ENCODE measurements at places on chromosomes 12 and 14.

GRCh38 chr12:110591451-110592051 lies 8.4 kb upstream of the PPTC7 start:
- no peak for DNase-seq

GRCh38 chr14:76115010-76115422 lies 36.7 kb upstream of the GPATCH2L start:
- DNase-seq, result no peak

- DNase-seq, result no peak
Measured at GRCh38 chr14:27096091-27096490, 498.3 kb upstream of the NOVA1 start.

- no peak for DNase-seq
Measured at GRCh38 chr14:31933716-31934115, 143.4 kb upstream of the ARHGAP5 start.

DNA sequence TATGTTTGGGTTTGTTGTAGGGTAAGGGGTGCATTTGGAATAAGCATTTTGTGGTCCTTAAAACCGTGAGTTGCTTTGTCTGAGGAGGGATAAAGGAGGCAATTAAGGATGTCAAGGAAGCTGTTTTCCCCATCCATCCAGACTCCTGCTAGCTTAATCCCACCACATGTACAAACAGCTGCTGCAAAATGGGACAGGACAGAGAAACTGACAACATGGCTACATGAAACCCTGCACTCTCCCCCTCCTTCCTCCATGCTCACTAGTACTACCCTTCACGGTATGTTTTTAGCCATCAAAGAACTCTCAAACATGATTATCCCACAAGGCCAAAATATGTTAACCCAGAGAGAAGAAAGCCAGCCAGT lies 20.6 kb downstream of the ST8SIA1 start:
- no peak for DNase-seq

DNA sequence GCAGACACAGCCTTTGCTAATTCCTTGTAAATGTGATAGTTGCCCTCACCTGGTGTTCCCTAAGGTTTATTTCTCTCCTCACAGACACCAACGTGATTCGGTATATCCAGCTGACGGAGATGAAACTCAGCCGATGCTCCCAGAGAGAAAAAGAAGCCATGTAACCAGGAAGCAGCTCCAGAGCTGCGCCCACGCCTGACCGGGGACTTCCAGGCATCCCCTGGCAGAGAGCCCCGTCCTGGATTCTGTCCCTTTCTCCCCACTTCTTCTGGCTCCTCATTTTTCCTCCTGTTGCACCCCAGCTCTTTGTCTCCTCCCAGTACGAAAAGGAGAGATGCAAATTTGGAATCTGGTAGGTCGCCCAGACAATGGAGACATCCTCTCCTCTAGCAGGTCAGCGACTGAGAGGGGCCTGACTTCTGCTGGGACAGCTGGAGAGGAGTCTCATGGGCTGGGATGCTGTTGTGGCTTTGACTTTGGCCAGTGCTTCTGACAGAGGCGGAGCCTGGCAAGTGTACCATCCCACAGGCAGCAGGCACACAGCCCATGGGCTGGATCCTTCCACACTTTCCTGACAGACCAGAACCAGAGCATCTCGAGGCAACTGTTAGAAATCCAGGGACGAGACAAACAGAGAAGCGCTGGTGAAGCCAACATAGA lies 29.4 kb downstream of the TTC9 start:
- DNase-seq, result no peak

GRCh38 chr14:31194661-31195060 lies 12.9 kb downstream of the HECTD1 start:
- no peak for DNase-seq

GRCh38 chr14:32512813-32513212 lies 183.7 kb downstream of the AKAP6 start:
- no peak for DNase-seq

DNA sequence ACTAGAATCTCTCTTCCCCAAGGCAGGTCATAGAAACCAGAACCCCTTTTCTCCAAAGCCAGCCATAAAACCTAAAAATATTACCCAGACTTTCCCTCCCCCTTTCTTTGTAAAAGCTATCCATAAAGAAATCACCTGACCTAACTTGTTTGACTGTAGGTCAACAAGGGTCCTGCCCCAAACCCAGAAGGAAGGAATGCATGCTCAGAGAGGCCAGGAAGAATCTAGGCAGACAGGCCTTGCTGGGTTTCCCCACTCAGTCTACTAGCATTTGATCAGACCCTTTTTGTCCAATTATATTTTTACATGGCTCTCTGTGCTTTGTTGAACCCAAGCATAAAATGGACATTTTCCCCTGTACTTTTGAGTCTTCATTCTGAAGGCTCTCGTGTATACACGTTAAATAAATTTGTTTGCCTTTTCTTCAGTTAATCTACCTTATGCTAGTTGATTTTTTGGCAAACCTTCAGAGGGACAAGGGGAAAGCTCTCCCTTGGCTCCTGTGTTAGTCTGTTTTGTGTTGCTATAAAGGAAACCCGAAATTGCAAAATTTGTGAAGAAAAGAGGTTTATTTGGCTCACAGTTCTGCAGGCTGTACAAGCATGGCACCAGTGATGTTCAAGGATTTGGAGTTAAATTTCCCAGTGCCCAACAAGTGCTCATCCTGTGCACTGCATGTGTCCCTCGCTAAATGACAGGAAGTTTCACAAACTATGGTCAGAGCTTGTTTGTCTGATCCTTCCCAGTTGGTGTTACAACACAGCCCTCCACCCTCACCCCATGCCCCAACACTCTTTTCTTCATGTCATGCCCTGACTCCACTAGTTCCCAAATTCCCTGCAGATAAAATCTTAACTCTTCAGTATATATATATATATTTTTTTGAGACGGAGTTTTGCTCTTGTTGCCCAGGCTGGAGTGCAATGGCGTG lies 14.2 kb upstream of the RASSF3 start:
- DNase-seq, result no peak

- DNase-seq, result peak; percentile 59
Measured at GRCh38 chr12:50825372-50825838, 17.3 kb upstream of the TMPRSS12 start.

- DNase-seq, result no peak
Measured at GRCh38 chr12:52605542-52605941, 4.3 kb upstream of the KRT72 start.

- no peak for DNase-seq
Measured at GRCh38 chr12:52413202-52413601, 7.1 kb upstream of the KRT82 start.

DNA sequence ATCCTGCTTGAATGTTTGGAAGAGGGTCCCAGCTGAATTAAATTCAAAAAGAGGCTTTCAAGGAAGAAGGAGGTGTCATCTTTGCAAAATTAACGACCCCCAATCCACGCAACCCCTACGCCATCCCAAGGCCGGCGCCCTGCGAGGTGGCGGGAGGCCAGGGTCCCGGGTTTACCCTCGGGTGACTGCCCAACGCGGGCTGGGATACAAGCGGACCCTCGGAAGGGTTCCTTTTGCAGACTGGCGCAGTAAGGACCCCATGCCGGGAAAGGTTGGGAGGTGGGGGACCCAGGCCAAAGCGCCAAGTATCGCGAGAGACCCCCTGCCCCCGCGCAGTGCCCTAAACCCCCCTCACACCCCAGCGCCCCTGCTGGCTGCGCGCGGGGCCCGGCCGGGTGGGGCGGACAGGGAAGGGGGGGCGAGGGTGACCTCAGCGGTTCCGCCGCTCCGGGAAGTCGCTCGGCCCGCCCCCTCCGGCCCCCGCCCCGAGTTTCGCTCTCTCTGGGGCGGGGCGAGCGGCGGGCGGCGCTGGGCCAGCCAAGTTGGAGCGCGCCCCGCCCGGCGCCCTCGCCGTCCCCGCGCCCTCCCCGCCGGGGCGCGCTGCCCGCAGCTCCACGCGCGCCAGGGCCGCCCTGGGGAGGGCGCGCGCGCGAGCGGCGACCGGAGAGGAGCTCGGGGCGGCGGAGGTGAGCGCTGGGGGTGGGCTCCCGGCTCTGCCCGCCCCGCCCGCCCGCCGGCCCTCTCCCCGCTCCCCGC lies 708 bp upstream of the ZBTB42 start:
- DNase-seq, result peak; percentile 53

GRCh38 chr12:29082522-29082921 lies 66.6 kb upstream of the FAR2 start:
- DNase-seq, result no peak

GRCh38 chr12:132238884-132239283 lies 90.5 kb downstream of the GALNT9 start:
- DNase-seq, result no peak

GRCh38 chr12:6700646-6701051 lies at the start of gene PIANP:
PIANP (minus strand) TSS chr12:6700815; CDS start chr12:6698061, 2,754 bp downstream.
- DNase-seq, result no peak

DNA sequence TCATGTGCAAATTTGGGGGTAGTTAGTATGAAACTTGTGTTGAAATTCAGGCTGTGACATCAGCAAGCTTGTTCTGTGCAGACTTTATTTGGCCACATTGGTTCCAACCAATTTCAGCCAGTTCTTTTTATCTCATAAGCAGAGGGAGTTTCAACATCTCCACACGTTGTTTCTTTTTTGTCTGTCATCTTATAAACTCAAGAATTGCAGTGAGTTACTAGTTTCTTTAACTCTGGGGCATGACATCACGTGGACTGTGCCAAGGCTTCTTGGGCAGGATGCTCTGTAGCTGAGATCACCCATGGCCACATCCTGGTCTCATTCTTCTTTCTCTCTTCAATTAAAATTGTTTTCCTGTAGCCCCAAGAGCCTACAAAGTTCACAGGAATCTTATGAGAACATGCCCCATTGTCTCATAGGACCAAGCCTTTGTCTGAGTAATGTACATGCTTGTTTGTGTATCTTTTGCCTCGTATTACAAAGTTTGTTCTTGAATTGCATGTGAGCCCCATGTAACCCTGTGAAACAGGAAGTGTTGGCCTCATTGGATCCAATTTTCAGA lies 982.0 kb upstream of the TMEM132C start:
- DNase-seq, result peak; percentile 72

DNA sequence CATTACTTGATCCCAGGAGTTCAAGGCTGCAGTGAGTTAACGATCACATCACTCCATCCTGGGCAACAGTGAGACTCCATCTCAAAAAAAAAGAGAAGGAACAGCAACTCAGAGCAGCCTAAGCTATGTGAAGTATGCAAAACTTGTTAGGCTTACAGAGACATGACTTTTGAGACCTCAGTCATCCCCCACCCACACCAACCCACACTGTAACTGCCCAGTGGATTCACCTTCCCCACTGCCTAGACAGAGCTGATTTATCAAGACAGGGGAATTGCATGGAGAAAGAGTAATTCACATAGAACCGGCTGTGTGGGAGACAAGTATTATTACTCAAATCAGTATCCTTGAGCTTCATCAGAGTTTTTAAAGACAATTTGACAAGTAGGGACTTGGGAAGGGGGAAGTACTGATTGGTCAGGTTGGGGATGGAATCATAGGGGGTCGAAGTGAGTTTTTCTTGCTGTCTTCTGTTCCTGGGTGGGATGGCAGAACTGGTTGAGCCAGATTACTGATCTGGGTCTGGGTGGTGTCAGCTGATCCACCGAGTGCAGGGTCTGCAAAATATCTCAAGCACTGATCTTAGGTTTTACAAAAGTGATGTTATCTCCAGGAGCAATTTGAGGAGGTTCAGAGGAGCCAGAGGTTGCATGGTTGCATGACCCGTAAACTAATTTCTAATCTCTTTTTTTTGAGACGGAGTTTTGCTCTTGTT lies 6.2 kb upstream of the WDR89 start:
- no peak for DNase-seq

DNA sequence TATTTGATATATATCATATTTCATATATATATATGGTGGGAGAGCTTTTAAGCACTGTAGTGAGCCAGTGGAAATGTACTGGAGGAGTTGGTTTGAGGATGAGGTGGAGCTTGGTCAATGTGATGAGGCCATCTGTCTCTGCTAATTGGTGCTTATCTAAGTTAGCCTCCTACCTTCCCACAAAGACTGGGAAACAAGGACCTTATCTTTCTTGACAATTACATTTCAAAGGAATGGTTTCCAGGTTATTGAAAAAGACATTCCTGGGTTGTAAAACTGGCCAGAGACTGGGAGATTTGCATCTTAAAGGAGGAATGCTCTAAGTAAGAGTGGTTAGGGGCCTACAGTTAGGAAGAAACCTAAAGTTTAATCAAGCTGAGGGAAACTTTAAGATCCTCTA lies 212.8 kb upstream of the SYT1 start:
- no peak for DNase-seq

- peak; percentile 63 for DNase-seq
Measured at GRCh38 chr12:69475237-69475975, 5.2 kb downstream of the FRS2 start.

DNA sequence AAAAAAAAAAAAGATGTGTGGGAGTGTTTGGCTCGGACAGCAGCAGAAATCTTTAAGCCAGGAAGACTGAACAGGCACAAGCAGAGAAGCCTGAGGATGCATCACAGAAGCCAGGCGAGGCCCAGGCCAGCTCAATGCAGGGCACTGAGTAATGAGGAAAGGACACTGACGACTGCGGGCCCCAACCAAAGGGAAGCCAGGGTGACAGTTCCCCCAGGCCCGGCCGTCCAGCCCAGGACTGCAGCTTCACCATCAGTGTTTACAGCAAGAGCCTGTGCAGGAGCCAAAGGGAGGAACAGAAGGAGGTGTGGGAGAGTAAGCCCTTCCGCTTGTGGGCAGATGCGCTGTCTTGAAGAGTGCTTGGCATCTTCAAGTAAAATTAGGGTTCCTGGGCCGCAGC lies 205.3 kb upstream of the SFSWAP start:
- DNase-seq, result no peak

DNA sequence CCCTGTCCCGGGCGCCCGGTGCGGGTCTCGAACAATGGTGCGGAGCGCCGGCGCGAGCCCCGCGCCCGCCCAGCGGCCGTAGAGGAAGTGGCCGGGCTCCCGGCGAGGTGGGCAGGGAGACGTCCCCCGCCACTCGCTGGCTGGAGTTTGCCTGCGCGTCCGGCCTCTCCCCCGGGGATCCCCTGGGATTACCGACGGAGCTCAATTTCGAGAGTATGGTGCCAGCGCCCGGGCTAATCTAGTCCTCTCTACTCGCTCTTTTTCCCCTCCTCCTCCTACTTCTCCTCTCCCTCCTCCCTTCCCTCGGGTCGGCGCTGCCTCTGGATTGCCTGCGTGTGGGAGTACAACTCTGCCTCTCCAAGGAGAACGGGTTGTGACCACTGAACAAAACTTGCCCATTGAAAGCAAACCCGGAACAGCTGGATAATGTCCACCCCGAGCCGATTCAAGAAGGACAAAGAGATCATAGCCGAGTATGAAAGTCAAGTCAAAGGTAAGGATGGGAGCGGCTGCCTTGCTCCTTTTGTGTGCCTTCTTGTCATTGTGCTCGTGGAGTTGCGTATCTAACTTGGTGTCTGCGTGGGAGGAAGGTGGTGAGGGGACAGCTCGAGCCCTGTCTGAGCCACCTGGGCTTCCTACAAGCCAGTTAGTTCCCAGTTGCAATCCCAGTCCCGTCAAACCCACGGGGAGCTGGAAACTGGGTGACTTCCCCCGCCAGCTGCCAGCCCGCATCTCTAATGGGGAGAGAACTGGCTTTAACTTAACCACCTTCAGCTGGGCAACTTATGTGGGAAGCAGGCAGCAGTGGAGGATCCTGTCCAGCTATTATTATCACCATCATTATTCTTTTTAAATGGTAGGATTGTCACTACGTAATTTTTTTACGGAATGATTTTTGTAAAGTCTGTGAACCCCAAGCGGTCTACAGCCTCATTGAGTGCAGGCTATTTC lies at the start of gene SRGAP1:
Gene SRGAP1 (plus strand): TSS at position 310 of the 951 bp plus-strand sequence. CDS start 117 bp downstream, at position 427.
- DNase-seq, result peak; percentile 58

GRCh38 chr12:6688543-6688998 lies 604 bp downstream of the ZNF384 start:
- DNase-seq, result no peak
